ENCODE measurements at places on chromosomes 2 and 18.

DNA sequence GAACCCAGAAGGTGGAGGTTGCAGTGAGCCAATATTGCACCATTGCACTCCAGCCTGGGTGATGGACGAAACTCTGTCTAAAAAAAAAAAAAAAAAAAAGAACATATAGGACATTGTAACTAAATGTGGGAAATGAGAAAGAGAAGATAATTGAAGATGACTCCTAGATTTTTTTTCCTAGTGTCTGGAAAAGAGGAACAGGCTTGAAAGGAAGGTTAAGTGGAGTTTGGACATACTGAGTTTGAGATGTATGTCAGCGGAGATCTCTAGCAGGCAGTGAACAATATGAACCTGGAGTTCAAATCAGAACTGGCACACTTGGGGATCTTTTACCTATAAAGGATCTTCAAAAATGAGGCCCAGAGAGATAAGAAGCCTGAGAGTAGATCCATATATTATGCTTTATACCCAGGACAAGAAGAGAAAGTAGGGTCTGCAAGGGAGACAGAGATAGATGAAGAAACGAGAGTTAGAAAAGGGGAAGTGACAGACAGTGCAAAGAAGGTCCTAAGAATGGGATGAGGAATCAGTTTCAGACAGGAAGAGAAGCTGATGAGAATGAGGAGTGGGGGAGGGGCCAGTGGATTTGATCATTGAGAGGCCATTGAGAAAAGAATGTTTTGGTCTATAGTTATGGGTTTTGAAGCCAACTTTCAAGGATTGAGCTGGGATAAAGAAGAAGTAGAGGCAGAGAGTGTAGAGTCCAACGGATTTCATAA lies 46.9 kb upstream of the CD28 start:
- DNase-seq: no peak

DNA sequence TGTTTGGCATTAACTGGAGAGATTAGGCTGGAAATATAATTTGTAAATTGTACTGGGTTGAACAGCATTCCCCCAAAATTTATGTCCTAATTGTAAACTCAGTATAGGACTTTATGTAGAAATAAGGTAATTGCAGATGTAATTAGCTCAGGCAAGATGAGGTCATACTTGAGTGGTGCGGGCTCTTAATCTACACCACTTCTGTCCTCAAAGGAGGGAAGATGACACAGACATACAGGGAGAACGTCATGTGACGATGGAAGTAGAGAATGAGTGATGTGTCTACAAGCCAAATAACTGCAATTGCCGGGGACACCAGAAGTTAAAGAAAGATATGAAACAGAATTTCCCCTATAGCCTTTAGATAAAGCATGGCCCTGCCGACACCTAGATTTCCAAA lies 1501.1 kb upstream of the PIK3C3 start:
- no peak for DNase-seq

DNA sequence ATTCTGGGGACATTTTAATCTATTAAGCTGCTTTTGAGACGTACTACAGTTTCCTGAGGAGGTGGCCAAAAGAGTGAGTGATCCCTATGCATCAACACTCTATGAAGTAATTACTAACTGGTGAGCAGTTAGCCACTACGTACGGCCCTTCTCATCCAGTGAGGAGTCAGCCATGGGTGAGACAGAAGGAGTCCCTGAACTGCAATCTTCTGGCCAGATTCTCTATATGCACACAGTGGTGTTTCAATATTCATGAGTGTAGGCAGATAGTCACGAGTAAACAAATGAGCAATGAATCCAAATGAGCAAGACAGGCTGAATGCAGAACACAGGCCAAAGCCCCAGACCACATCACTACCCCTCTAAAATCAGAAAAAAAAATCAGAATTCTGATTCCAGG lies 29.8 kb upstream of the TMEM214 start:
- DNase-seq: no peak

GRCh38 chr2:119856469-119856901 lies 96.8 kb downstream of the PTPN4 start:
- no peak for DNase-seq

GRCh38 chr18:2316751-2317696 lies 254.3 kb downstream of the METTL4 start:
- no peak for DNase-seq

DNA sequence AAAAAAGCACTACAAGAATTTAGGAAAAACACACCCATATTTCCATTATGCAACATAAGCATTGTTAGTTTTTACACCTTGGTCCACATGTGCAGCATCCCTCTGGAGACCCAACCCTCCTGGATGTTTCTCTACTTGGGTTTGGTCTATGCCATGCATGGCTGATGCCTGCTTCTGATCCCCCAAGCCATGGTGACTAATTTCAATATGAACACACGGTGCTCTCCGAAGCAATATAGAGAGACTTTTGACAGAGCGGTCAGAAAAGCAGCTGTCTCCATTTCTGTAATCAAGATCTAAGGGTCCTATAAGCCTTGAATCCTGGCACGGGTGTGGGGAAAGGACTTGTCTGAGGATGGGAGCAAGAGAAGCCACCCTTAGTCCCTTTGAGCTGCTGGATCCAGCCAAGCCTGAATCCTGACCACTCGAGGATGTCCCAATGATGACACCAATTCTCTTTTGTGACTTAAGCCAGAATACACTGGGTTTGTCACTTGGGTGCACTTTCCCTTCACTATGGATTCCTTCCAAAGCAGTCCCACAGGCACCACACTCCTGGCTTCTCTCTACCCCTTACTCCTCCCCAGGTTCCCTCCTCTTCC lies 91.5 kb downstream of the ACTR2 start:
- DNase-seq: no peak

GRCh38 chr2:65351234-65351947 lies 81.0 kb downstream of the SPRED2 start:
- no peak for DNase-seq

DNA sequence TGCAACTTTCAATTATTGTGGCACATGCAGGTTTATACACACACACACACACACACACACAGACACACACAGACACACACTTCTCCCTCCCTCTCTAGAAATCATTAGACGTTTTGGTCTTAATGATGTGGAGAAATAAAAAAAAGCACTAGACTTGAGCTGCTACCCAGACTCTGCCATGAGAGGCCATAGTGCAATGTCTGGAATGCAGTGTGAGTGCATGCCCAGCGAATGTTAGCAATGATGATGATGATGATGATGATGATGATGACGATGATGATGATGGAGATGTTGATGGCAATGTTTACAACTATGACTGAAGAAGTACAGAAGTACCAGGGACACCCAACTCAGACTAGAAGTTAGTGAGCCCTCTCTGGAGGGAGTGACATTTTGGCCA lies 23.8 kb upstream of the KLHL29 start:
- DNase-seq: no peak
